ENCODE measurements at places on chromosomes 1 and 21.

GRCh38 chr1:93595743-93596142, 85.9 kb downstream of the BCAR3 start:
- DNase-seq: no peak

GRCh38 chr21:38159355-38159754, 97.4 kb upstream of the KCNJ15 start:
- peak; percentile 21 for DNase-seq

DNA sequence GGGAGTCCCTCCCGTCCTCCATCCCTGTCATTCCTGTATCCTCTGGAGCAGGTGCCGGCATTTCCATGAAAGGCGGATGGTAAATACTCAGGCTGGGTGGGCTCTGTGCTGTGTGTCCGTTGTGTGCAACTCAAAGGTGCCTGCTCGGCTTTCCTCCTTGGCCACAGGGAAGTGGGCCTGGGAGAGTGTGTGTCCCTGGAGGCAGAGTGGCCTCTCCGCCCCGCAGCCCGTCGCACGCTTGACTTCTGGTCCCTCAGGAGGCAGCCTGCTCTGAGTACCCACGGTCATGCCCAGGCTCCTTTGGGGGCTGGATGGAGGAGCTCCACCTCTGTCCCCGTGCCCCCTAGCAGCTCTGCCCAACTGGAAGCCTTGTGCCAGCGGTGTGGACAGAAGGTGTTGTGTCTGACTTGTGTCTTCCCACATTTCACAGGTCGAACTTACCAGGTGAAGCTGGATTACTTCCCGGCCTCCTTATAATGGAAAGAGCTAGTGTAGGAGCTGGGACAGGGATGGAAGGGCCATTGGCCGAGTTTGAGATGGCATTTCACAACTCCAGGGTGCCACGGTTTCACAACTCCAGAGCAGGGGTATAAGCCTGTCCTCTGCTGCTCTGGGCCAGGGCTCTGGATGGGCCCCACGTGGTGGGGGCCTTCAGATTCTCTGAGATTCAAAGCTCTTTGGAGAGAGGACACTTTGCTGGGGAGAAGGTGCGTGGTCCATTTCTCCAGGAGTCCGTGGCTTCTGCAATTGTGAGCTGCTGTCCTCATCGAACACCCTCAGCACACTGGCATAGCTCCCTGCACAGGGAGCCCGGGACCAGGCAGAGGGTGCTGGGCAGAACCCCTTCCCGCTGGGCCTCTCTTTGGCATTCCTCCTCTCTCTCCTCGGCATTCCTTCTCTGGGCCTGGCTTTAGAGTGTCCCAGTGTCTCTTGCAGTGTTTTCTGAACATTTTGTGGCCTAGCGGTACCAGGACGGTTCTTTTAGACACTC, 152.7 kb upstream of the COL6A1 start:
- DNase-seq: no peak

GRCh38 chr1:168110896-168111545, 25.7 kb downstream of the GPR161 start:
- no peak for DNase-seq

DNA sequence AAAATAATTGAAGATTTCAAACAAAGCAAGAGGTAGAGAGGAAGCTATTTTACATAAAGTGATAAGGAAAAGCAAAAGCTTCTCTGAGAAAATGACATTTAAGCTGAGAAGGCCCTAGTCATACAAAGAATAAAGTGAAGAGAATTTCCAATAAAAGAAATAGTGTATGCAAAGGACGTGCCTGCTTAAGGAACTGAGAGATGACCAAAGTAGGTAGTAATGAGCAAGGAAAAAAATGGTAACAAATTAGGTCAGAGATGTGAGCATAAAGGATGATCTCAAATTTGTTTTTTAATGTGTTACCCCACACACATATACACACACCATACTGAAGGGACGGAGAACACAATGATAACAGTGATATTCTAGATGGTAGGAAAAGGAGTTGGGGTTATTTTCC, 46.4 kb downstream of the NRIP1 start:
- DNase-seq: no peak

DNA sequence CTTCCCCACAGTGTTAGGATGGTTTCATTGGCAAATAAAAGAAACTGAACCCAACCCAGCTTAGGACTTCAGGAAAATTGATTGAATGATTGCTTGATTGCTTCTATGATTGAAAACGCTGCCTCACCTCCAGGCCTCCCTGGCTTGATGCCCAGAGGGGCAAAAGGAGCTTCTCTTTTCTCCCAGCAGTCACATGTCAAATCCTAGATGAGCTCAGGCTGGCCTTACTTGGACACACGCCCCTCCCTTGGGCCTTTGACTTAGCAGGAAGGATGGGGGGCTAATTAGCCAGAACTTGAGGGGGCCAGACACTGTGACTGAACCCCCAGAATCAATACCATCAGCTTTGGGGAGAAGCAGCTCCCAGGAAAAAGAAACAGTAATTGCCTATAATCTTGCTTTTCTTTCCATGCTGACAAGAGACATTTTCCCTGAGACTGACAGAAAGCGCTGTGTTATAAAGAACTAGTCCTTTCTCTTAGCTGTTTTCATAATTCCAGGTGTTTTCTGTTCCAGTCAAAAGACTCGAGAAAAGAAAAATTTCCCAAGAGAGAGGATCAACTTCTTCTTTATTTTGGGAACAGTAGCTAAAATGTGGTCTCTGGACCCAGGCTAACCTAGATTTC, 50.8 kb upstream of the ATP5PO start:
- no peak for DNase-seq

DNA sequence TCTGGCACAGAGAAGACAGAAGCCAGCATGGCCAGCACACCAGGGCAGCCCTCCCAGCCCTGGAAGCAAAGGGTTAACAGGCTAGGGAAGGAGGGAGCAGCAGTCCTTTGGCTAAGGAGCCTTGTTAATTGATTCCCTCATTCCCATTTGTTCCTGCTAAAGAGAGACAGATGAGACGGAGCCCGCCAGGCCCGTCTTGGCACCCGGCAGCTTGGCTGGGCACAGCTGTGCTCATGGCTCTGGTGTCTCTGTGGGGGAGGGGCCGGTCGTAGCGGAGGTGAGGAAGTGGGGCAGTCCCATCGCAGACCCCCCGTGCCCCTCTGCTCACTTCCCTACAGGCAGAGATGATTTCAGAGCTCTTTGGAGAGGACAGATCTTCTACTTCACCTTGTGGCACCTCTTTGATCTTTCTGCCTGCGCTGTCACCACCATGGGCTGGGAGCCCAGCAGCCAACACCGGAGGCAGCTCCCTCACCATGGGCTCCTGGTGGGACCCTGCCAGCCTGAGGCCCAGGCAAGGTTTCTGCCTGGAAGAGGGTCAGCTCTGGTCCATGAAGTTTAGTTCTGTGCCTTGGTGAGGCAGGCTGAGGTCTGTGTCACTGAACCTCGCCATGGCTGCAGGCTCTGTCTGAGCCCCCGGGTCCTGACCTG, 38.0 kb downstream of the FOXO6 start:
- no peak for DNase-seq

GRCh38 chr21:23093259-23093658, 2095.1 kb downstream of the NCAM2 start:
- no peak for DNase-seq

- no peak for DNase-seq
Observed at GRCh38 chr1:191851799-191852595, 306.3 kb upstream of the RGS18 start.

DNA sequence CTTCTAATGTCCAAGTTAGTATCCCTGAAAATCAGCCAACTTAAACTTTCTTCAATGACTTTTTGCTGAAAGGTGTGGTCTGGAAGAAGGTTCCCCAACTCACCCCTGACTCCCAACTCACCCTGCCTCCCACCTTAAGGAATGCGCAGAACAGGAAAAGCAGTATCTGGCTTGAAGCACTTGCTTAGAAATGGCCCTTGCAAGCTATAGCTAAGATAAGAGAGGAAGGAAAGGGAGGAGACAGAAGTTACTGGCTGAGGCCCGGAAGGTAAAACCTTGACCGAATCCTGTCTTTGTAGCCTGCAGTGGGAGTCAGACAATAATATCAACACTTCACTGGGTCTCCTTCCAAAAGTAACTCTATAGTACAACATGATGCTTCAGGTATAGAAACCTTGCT, 2.9 kb downstream of the CYYR1 start:
- no peak for DNase-seq

DNA sequence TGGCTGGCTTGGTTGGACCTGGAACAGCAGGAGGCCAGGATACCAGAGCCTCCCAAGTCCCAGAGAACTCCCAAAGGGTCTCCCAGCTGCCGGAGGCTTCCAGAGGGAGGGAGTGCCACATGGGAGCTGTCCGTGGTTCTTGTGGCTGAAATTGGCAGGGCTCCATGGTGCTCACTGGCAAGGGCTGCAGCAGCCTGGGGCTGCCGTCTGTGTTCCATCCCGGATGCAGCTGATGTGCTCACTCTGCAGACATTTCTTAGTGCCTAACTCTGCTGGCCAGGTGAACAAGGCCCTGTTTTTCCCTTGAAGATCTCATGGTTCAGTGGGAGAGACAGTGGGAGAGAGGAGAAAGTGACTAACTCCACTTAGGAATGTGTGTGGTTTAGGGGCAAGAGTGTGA, 261.1 kb downstream of the CAMTA1 start:
- DNase-seq: peak; percentile 25

- DNase-seq: no peak
Observed at GRCh38 chr1:36755303-36756230, 272.9 kb upstream of the CSF3R start.

DNA sequence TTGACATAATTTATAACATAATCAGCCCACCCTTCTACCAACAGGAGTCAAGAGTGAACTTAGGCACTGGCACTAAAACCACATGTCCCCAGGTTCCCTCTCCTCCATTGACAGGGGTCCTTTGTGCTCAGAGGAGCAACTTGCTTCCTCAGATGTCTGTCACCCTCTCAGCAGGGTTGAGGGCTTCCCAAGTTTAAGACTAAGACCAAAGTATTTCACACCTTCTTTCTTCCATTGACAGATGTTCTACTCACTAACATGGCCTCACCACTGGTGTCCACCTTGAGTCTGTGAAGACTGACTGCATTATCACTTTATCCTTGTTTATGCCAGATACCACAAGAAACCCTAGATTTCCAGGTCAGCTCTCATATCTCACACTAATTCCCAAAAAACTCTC, 56.5 kb downstream of the CCDC18 start:
- no peak for DNase-seq

GRCh38 chr1:13536571-13536970, 22.8 kb upstream of the LRRC38 start:
- no peak for DNase-seq

GRCh38 chr1:181257117-181257516, 168.6 kb downstream of the IER5 start:
- DNase-seq: no peak

DNA sequence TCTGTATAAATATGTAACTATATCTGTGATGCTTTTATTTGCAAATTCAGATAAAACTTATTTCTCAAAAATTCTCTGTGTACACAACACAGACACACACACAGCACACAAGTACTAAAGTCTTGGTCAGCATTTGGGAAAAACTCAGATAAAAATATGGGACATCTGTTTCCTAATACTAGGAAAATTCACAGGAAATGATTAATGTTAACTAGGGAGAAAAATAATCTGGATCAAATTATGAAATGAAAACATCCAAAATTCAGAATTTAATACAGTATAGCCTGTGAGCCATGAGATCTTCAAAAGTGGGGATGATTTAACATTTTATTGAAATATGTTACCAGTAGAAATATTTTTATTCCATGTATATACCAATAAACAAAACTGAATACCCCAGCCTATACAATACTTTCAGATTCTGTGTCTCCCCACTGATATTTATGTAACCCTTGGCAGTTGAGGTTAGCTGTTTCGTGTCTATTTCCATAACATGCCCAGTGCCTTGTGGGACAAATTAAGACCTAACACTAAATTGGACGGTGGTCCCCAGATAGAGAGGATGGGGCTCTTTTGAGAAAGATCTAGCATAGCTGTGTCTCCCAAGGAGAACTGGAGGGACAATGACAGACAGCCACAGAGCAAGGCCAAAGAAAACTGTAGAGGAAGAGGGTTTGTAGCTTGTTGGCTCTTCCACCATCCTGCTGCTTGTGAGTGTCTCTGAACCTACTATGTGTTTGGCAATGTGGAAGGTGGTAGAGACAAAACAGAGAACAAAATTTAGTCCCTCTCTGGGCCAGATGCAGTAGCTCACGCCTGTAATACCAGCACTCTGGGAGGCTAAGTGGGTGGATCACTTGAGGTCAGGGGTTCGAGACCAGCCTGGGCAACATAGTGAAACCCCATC, 47.2 kb downstream of the GNG12 start:
- DNase-seq: no peak

DNA sequence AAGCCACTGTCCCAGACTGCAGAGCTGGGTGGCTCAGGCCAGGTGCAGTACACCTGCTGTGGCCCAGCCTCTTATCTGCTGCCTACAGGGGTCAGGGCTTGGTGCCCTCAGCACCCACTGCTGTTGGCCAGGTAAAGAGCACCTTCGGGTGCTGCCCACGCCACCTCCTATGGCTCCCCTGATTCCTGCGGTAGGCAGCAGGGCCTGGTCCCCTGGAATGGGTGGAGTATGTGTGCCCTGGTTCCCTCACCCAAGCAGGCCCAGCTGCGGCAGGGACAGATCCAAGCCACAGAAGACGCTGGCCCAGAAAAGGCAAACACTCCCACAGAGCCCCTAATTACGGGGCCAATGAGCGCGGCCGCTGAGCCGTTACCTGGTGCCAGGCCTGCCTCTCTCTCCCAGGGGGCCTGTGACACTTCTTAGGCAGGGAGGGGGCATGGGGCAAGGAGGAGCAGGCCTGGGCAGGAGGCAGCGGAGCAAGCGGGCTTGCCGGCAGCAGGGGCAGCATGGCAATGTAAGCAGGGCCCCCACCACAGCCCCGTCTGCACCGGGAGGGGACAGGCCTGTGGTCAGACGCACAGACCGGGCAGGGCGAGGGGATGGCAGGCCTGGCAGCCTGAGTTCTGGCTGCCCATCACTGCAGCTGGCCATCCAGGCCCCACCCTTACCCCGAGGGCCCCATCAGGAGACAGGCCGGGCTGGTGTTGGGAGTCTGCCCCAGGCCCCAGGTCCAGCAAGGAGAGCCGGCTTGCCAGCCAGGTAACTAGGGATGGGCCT, 19.0 kb downstream of the ESPN start:
- no peak for DNase-seq

GRCh38 chr21:39094847-39095579, 88.2 kb downstream of the PSMG1 start:
- peak; percentile 87 for DNase-seq

- DNase-seq: no peak
Observed at GRCh38 chr1:110676970-110677369, 2.2 kb upstream of the KCNA3 start.

- no peak for DNase-seq
Observed at GRCh38 chr1:29579821-29580425, 343.6 kb downstream of the PTPRU start.

- DNase-seq: no peak
Observed at GRCh38 chr1:238660849-238661248, 725.5 kb upstream of the CHRM3 start.
